ENCODE measurements at places on chromosomes 4 and X.

- no peak for DNase-seq
These were observed 153.8 kb upstream of the KLF3 start for GRCh38 chr4:38510201-38510600.

DNA sequence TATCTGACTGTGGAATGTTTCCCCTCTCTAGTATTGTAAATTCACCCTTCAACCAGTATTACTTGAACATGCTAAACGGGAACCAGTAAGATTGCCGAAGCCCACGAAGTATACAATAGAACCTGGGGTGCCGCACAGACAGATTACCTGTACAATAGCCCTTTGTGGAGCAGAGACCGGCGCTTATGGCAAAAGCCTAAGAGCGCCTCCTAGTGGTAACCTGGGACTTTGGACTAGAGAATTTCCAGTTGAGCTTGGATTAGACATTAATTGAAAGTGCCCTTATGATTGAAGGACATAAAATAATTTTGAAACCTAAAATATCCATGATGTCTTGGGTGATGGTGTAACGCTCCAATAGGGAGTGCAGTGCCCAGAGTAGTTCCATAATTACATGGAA is 14.1 kb downstream of the ZNF157 start:
- DNase-seq: peak; percentile 55

DNA sequence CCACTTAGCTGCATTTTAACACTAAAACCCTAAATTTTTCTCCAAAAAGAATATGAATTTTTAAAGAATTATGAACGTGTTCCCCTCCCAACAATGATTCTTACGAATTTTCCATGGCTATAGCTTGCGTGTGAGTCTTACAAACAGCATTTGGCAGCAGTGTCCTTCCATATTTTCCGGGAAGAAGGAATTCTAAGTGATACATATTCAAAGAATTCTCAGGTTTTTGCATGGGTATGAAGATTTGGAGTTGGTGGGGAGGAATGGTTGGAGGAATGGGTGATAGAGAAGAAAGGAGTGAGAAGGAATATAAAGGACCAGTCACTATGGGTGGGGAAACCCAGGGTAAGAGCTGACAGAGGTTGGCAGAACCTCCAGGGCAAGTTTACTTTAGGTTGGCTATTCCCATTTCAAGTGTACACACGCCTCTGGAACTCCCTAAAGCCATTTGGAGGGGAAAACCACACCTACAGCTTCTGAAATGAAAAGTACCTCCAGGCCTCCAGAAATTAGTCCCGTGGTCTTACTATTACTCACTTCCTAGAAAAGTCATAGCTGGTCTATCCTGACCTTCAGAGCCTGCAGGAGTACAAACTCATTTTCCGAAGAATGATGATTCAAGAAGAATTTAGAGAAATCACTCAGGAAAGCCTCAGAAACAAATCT is 420.8 kb upstream of the DIPK2B start:
- no peak for DNase-seq

GRCh38 chr4:2083826-2084160 is 24.7 kb downstream of the NAT8L start:
- no peak for DNase-seq

GRCh38 chr4:183300070-183300469 is 20.0 kb downstream of the CLDN22 start:
- no peak for DNase-seq

DNA sequence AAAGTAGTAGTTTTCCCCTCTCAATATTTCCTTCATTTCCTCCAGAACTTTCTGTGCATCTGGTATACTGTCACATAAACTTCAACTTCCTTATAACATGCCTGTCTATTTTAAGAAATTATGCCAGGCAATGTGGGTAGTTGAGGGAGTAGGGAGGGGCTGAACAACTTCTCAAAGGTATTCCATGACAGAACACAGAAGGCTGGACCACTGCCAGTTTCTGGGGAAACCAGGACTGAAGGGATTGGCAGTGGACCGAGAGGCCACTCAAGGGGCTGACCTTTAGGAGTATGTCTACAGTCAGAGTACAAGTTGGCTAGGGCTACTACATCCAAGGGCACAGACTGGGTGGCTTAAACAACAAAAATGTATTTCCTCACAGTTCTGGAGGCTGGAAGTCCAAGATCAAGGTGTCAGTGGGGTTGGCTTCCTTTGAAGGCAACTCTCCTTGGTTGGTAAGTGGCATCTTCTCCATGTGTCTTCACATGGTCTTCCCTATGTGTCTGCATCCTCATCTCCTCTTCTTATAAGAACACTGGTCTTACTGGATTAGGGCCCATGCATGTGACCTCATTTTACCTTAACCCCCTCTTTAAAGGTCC is 6.9 kb downstream of the SH3RF1 start:
- no peak for DNase-seq

GRCh38 chrX:149145845-149146285 is 359.2 kb downstream of the IDS start:
- DNase-seq: no peak

DNA sequence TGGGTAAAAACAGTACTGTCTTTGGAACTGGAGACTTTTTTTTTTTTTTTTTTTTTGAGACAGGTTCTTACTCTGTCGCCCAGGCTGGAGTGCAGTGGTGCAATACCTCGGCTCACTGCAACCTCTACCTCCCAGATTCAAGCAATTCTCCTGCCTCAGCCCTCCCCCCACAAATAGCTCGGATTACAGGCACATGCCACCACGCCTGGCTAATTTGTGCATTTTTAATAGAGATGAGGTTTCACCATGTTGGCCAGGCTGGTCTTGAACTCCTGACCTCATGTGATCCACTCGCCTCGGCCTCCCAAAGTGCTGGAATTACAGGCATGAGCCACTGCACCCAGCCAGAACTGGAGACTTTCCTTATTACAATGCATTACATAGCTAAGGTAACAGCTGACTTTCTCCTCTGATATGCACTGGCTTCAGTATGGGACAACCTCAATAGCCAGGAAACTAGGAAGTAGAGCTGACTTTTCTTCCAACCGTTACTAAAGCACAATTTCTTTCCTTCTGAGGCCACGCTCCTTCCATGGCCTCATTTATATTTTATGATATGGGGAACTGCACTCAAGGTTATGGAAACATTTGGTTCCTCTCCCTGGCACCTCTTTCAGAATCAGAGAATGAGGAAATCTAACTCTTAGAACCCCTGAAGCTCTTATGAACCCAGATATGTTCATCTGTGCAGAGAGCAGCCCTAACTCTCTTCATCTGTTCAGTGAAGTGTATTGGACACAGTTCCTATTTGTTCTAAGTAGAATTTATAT is 53.5 kb upstream of the FAM9B start:
- no peak for DNase-seq

DNA sequence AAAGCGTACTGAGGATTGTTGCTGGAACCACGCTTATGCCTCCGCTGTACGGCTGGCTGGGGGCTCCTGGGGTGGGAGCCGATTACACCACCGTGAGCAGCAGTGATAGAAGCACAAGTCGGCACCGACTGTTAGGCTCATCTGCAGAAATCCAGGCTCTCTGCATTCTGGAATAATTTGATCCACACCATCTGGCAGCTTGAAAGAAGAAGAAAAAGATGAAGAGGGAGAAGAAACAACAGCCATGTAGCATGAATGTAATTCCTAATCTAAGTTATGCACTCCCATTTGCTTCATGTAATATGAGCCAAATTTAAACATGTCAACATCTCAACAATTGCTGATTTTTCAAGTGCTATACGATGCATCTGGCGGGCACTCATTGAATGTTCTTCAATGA is 84.6 kb upstream of the DHX15 start:
- no peak for DNase-seq

GRCh38 chr4:114399105-114399504 is 199.5 kb upstream of the UGT8 start:
- no peak for DNase-seq

DNA sequence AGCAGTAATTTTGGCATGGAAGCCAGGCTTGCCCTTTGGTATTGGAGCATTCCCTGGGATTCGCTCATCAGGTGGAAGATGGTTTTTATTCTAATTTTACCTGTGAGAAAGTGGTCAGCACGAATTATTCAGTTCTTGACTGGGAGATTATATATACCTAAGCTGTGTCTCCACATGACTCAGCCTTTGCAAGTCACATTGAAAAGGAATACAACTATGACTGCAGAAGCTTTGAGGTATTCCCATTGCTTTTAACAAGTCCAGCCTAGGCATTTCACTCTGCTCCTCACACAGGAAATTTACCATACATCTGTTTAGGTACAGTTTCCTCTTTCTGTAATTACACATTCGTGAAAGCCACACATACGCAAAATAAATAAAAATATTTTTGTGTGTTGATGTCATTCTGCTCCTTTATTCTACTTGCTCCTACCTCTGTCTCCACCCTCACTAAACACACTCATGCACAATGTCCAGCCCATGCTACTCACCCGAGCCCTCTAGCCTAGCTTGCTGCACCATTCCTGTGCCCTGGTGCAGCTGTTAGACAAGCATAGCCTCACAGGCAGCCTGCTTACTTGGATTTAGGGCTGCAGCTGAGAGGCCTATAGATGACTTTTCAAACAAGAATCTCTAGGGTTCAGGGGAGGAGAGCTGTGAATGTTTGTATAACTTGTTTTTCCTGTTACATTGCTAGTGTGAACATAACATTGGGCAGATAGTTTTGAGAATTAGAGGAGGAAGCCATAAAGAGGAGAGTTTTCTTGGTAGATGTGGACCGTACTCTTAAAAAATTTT is 504.4 kb upstream of the FAT1 start:
- no peak for DNase-seq

DNA sequence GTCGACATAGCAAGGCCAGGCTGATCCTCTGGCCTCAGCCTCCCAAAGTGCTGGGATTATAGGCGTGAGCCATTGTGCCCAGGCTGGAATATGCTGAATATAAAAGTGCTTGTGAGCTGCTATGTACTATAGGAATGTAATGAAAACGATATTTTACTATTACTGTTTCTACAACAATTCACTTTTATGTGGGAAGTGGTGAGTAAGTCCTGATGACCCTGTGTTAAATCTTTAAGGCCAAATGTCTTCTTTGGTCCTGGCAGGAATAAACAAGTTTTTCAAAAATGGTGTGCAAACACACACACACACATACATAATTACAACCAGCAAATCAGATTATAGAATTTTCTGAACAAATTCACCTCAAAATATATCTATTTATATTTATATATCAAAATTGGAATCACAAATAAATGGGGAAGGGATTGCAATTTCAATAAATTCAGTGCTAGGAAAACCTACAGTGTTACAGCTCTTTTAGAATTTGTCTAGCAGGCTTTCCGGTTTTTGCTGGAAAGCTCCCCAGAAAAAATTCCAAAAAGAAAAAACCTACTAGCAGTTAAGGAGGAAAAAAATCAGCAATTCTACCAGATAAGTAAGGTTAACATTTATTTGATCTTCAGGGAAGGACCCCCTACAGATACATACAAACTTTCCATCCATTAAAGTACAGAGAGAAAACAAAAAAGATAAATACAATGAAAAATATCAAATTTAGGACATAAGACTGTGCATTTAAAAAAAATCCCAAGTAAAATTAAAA is 17.9 kb downstream of the SMIM14 start:
- no peak for DNase-seq

DNA sequence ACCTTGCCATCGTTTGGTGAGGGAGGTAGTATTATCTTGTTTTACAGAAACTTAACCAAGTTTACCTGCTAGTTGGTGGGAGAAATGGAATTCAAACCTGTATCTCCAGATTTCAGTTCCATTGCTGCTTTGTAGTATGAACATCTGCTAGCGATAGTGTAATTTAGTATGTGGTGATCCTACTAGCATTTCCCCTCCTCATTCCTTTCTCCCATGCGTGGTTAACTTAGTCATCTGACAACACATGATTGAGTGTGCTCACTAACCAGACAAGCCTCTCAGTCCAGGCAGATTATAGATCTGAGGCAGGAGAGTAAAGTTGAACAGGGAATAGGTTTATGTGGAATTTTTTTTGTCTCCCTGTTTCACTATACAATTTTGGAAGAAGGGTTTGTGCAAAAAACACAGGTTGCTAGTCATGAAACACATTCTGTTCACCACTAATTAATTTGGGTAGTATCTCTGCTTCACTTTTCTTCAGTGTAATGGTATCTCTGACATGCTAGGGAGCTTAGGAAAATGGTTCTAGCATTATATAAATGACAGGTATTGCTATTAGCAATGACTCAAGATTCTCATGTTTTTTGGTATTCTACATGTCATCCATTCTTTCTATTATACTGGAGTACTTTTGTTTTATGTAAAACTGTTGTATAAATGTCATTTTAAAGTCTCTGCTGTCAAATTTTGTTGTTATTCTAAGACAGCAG is 21.7 kb downstream of the RBPJ start:
- DNase-seq: no peak

- no peak for DNase-seq
These were observed 3.6 kb downstream of the NKX1-1 start for GRCh38 chr4:1402516-1403091.

GRCh38 chr4:71564775-71565174 is 219.1 kb downstream of the GC start:
- no peak for DNase-seq

GRCh38 chr4:57154926-57155325 is 44.7 kb upstream of the IGFBP7 start:
- no peak for DNase-seq

- no peak for DNase-seq
These were observed at the start of gene PROM1 for GRCh38 chr4:16083241-16084191. Gene PROM1, minus strand, starts transcription at chr4:16084023. Its CDS starts 8,117 bp downstream, at chr4:16075906.

DNA sequence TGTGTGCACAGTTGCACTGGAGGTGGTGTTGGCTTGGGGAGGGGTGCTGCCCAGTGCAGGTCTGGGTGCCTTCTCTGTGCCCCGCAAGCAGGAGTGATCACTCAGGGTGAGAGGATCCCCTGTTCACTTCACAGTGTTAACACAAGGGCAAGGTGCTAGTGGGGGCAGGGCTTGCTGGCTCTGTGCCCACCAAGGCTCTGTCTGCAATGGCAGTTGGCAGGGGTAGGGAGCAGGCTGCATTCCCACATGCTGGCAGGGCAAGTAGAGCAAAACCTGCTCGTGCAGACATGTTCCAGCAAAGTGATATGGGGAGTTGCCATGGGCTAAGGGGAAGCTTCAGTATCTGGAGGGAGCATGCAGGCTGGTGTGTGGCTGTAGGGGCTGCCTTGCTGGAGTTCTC is 428.0 kb downstream of the ZNF674 start:
- no peak for DNase-seq

- no peak for DNase-seq
These were observed 49.4 kb upstream of the RASSF6 start for GRCh38 chr4:73669410-73670183.

Measured in activated T-cell treated with anti-CD3 and anti-CD28 coated beads for 1 hour (primary cell).